ENCODE measurements at places on chromosomes 5 and 9. TPM values are rescaled to one million over a fixed set of nuclear protein-coding genes. Genes with fewer than 3 reads are reported as not detected.
A peak's percentile ranks its signal among the peaks of the same experiment; 100 is the strongest.

GRCh38 chr9:128141604-128142003 lies 7.6 kb upstream of the LCN2 start:
- no peak for ATAC-seq

DNA sequence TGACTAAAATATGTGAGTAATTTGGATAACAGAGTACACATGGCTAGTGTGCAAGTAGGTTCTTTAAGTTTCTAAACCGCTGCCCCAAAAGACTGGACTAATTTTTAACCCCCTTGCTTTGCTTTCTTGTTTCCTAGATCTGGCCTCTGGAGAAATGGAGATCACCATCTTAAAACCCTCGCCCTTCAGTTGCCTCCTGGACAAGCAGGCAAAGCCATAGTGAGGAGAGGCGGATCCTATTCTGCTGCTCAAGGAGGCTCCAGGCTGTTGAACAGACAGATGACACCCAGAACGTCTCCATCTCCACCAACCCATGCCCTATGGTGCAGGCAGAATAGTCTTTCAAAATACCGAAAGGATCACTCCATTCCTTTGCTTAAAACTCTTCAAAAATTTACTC lies 28.6 kb upstream of the ALDH1A1 start:
- ATAC-seq: no peak

- ATAC-seq: peak; percentile 94
Observed at GRCh38 chr5:80937584-80938356, 22.4 kb upstream of the RASGRF2 start.

DNA sequence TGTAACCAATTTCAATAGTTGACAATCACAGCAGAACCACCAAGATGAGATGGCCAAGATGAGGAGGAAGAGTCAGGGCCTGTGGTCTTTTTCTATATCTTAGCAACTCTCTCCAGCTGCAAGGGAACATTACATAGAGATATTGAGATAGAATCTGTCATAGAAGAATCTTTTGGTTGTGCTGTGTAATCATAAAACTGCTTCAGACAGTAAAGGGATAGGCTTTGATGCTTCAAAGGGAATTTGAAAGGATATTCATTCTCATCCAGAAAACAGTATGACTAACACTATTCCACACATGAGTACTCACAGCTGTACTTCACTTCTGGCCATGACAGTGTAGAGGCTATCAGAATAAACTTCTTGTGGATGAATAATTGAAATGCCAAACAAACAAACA lies 145.9 kb downstream of the YIPF5 start:
- ATAC-seq: no peak

- ATAC-seq: no peak
Observed at GRCh38 chr9:99057665-99058625, 47.0 kb upstream of the TGFBR1 start.

DNA sequence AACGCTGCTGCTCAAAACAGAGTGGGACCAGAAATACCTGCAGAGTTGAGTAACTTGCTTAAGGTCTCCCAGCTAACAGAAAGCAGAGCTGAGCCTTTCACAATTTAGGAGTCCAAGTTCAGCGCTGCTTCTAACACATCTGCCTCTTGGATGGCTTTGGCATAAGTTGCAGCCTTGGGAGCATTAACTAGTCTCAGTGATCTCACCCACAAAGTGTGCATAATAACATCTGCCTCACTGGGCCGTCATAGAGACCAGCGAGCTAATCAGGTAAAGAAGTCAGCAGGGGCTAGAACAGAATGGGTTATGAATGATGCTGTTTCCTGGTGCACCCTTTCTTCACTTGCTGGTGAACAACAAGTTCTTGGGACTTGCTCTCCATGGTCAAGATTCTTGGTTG lies 36.5 kb downstream of the WWC1 start:
- ATAC-seq: peak; percentile 26

DNA sequence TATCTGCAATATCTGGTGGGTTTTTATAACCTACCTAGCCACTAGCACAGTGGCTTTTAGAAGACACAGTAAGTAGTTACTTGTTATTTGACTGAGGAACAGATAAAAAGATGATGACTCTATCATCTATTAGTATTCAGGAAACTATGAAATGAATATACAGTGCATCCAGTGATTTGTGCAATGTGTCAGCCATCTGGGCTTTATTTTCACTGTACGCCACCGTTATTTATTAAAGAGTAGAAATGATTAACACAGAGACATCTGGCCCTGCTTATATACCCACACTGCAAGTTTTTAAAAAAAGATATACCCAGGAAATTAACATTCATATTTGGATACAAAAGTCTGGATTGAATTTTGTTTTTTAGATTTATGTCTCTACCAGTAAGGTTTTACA lies 408.4 kb downstream of the PDE4D start:
- ATAC-seq: no peak

- ATAC-seq: no peak
Observed at GRCh38 chr9:100521282-100521681, 48.3 kb downstream of the TMEFF1 start.

DNA sequence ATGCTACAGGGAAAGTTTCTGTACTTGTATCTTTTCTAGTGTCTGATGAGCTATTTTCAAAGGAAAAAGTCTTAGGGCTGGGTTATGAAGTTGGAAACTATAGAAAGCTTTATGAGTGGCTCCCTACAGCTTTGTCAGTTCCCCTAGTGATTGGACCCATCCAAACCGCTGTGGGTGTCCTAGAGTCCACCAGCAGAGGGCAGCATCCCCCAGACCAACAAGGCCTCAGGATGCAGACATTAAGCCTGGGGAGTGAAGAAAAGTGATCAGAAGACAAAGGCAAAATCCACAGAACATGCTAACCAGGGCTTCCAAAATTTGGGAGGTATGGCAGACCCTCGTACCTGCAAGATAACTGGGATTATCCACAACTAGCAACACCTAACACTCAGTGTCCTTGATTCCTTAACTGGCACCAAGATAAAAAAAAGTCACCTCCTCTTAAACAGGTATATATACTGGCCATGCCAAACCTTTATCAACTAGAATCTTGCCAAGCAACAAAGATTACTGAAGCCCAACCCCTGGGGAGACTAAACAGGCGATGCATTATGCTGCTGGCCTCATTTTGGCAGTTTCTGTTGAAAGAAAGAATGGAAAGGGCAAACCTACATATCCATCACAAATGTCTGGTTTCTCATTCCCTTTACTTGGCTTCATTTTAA lies 110.4 kb upstream of the NR5A1 start:
- peak; percentile 98 for ATAC-seq

DNA sequence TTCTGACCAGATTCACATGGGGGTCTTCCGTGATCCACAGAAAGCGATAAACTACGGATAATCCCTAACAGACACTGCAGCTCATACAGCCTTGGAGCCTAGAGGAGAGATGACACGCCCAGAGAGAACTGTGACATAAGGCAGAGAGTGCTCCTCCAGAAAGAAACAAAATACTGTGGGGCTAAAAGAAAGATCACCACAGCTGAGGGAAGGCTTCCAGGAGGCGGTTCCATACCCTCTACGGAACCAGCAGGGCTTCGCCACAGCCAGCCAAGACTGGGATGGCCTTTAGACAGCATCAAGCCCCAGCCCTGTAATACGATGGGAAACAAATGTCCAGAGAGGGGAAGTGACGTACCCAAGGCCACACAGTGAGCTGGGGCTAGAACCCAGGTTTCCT lies 19.3 kb downstream of the GPX3 start:
- ATAC-seq: no peak

- ATAC-seq: no peak
Observed at GRCh38 chr9:122131401-122132001, 28.1 kb downstream of the NDUFA8 start.

DNA sequence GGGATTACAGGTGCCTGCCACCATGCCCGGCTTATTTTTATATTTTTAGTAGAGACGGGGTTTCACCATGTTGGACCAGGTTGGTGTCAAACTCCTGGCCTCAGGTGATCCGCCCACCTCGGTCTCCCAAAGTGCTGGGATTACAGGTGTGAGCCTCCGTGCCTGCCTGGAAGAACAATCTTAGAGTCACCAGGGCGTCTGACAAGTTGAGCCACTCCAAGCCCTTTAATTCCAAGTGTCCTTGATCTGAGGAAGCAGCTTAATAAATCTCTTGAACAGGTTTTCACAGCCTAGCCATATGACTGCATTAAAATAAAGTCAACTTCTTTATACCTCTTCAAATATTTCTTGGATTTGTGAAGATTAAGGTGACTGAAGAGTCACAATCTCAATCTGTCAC lies 31.5 kb downstream of the SLC44A1 start:
- ATAC-seq: no peak

GRCh38 chr5:38099205-38100168 lies 158.9 kb upstream of the EGFLAM start:
- ATAC-seq: peak; percentile 82

GRCh38 chr5:149598966-149599365 lies 17.7 kb downstream of the ARHGEF37 start:
- ATAC-seq: no peak

DNA sequence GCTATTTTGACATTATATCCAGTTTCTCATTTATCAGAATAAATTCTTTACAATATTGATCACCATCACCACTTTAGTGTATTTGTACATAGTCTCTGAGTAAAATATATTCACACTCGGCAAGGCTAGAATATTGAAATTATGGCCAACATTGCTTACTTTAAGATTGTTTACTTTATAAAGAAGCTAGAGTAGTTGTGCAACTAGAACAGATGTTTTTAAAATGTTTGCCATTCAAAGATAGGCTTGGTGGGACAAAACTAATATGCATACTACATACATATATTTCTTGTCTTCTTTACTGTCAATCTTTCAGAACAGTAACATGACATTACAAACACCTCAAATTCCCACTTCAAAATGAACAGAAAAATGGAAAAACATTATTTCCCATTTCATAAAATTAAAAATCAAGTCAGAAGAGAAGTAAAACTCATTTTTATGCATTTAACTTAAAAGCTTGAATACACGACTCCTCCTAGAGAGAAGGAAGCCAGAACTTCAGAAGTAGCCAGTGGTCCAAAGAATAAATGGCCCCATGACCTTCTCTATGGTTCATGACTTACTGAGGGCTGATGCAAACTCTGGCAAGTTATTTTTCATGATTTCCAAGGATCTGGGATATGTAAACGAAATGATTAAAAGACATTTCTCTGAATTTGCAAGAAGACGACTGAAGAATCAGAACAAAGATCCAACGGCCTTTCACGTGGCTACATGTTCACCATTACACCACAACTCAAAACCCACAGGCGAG lies 14.1 kb downstream of the MTX3 start:
- no peak for ATAC-seq

- ATAC-seq: no peak
Observed at GRCh38 chr5:38831909-38832308, 13.9 kb upstream of the OSMR start.

- ATAC-seq: no peak
Observed at GRCh38 chr5:147670815-147671214, 111.7 kb downstream of the JAKMIP2 start.

DNA sequence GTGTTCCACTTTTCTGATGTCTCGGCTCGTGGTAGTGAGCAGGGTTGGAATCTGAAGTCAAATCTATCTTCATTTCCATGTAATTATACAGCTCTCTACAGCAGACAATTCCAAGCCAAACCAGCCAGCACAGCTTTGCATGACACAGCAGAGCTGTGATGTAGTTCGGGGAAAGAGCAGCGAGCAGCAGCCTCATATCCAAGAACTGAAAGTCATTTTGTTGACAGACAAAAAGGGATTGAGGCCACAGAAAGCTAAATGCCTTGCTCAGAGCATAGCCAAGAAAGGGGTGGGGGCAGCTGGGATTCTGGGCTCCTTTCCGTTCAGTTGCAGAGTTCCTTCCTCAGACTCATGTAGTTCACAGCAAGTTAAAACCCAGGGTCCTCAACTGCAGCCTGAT lies 32.1 kb downstream of the LCP2 start:
- peak; percentile 98 for ATAC-seq

GRCh38 chr9:38257626-38258215 lies 134.8 kb upstream of the ALDH1B1 start:
- no peak for ATAC-seq

Gene GPR151
- 0.15 TPM for total RNA-seq

Gene DUSP1
- total RNA-seq: 15.9 TPM

Gene PAEP
- 11.7 TPM for total RNA-seq

Gene TAS2R1
- 2.7 TPM for total RNA-seq

Gene DEPDC1B
- total RNA-seq: 2.6 TPM

Gene IFNA2
- total RNA-seq: not detected

Gene PCDHGB1
- total RNA-seq: 0.73 TPM

Gene LVRN
- 1.3 TPM for total RNA-seq

Gene NPR3
- 0.71 TPM for total RNA-seq

Gene TNIP1
- 55.6 TPM for total RNA-seq
